ENCODE measurements at places on chromosomes 3 and 15. TPM values are rescaled to one million over a fixed set of nuclear protein-coding genes. Genes with fewer than 3 reads are reported as not detected.

DNA sequence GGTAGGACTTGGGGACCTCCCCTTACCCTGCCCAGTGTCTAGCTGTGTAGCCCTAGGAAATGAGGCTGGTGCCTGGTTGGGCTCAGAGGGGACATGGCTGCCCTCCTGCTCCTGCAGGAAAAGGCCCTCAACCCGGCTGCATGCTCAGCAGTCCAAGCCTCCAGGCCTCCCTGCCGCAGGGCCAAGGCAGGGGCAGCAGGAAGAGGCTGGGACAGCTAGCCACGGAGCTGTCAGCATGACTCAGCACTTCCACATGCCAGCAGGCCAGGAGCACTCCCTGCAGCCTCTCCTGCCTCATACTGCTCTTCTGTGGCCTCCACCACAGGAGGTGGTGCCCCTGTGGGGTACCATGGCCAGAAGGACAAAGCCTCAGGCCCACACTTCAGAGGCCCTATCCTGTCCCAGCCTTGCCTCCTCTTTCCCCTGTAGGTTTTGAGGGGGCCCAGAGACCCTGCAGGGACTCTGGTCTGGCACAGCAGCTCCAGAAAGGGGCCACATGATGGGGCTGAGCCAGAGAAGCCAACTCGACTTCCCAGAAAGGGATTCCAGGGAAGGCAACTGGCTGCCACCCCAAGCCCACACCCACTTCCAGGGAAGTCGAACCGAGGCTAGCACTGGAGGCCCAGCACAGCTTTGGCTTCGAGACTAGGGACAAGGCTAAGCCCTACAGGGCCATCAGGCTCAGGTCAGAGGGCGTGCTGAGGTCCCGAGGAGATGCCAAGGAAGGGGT is 19.5 kb downstream of the TKT start:
- DNase-seq, result no peak

DNA sequence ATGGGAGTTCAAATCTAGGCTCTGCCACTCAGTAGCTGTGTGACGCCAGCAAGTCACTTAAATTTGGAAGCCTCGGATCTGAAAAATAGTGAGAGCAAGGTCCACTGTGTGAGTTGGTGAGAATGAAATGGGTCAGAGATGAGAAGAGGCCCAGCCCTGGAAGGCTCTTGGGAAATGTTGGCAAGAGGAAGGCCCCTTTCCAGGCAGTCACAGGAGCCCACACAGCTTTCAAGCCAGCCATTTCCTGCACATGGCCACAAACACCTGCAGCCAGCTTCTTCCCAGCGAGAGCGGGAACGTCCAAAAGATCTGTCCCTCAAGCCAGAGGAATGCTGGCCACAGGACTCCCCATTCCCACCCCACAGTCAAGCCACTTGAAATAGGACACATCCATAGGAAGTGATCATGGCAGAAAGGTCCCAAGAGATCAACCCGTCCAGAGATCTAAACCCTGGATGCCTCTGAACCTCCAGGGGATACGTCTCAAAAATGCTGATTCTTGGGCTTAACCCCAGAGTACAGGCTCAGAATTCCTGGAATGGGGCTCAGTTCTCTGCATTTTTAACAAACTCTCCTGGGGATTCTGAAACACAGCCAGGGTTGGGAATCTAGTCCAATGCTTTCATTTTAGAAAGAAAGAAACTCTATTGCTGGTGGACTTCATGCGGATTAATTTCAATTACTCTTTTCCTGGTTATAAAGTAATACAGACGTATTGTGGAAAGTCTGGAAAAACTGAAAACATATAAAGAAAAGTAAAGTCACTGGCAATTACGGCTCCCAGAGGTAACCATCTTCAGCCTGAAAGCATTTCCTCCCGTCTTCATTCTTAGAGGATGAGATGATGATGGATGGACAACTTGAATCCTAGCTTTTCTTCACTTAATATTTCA is 35.9 kb downstream of the NTRK3 start:
- no peak for DNase-seq

GRCh38 chr3:154973851-154974250 is 106.3 kb upstream of the MME start:
- DNase-seq, result no peak

DNA sequence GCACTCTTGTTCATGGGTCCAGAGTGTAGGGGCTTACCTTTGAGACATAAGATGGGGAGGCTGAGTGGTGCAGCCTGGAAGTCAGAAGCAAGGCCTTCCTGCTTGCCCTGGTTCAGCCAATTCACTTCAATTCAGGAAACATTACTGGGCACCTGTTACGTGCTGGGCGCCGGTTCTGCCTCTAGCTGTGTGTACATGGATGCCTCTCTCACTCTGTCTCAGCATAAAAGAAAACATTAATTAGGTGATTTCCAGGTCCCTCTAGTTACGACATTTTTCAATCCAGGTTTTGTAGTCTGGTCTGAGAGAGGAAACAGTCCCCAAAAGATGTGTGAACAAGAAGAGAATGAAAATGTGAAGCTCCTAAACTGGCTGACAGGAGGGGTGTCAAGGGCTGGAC is 1.2 kb downstream of the RTP1 start:
- no peak for DNase-seq

GRCh38 chr15:76065793-76066192 is 6.0 kb downstream of the TMEM266 start:
- DNase-seq, result no peak

DNA sequence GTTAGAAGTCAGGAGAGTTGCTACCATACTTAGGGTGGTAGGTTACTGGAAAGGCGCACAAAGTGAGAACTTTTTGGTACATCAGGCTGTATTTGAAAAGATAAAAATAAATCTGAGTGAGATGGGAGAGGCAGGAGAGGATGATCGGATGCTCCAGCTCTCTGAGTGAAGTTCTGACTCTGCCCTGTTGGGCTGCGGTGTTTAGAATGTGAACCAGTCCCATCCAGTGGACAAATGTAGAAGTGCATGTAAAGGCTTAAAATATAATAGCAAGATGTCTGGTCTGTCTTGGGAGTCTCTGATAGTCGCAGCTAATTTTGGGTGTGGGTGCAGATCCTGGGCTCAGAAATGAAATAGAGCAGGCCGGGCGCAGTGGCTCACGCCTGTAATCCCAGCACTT is 30.4 kb downstream of the ACKR2 start:
- DNase-seq, result peak; percentile 64

GRCh38 chr15:42367041-42367440 is 7.7 kb downstream of the CAPN3 start:
- DNase-seq, result no peak

DNA sequence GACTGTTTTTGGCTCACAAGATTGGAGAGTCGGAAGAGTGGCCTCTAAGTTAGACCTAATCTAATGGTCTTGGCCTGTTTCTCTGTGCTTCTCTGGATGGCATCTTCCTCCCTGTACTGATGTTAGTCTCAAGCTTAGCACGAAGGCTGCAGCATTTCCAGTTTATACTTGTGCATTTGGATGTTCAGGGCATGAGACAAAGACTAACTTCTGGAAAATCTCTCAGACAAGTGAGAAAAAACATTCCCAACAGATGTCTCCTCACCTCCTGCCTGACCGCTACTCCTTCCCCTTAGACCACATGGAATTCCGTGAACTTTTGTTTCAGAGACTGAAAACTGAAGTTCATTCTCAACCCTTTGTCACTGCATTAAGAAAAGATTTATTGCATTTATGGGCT is 410.8 kb upstream of the MCTP2 start:
- DNase-seq, result no peak

GRCh38 chr3:62999791-63000190 is 124.6 kb upstream of the CADPS start:
- DNase-seq, result no peak

The P3H2 gene
- not detected for polyA plus RNA-seq

The CIB2 gene
- polyA plus RNA-seq, result 1.6 TPM

The CNOT10 gene
- 33.9 TPM for polyA plus RNA-seq

The ALPK3 gene
- not detected for polyA plus RNA-seq
